ENCODE measurements at places on chromosomes 13 and 19. TPM values are rescaled to one million over a fixed set of nuclear protein-coding genes. Genes with fewer than 3 reads are reported as not detected.

Gene LRG1
- total RNA-seq = not detected

DNA sequence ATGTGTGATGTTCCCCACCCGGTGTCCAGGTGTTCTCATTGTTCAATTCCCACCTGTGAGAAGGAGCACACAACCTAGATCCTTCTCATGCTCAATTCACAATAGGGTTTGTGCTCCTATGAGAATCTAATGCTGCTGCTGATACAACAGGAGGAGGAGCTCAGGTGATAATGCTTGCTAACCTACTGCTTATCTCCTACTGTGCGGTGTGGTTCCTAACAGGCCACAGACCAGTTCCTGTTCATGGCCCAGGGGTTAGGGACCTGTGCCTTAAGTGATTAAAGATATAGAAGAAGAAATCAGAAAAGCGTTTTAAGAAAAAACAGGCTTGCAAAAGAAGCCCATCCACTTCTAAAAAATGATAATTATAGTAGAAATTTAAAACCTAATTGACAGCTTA is 17.5 kb downstream of the DLEU7 start:
- DNase-seq = no peak

Gene ZNF724
- total RNA-seq = 6.8 TPM

DNA sequence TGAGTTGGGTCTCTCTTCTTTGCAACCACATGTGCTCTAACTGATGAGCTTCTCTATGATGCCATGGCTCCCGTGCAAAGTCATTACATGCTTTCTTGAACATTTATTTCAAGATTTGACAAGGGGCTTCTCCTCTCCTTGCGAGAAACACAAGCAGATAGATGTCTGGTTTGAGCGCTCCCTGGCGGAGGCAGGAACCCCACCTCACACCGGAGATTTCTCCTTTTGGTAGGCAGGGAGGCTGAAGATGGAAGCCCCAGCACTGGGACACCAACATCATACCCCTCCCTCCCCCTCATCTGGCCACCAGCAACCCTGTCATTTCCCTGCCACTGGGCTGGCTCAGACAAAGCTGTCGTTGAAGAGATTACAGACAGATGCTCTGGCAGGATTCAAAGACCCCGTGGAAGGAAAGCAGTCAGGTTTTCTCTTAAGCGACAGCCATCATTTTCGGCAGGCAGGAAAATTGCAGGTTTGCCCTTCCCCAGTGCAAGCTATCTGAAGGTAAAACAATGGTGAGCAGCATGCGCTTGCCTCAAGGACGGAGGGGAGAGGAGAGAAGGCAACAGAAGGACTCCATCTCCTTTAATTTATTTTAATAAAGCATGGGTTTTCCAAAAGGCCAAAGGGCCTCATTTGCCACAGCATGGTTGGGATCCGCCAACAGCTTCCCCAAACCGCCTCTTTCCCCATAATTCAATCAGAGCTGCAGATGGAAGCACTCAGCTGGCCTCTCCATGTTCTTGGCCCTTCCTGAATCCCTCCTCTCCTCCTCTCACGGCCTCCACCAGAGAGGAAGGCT is 344.1 kb upstream of the TSHZ3 start:
- DNase-seq = no peak

- peak; percentile 62 for DNase-seq
These were observed 179.2 kb downstream of the ABCC4 start for GRCh38 chr13:95122063-95122462.

Gene RASAL3
- not detected for total RNA-seq

DNA sequence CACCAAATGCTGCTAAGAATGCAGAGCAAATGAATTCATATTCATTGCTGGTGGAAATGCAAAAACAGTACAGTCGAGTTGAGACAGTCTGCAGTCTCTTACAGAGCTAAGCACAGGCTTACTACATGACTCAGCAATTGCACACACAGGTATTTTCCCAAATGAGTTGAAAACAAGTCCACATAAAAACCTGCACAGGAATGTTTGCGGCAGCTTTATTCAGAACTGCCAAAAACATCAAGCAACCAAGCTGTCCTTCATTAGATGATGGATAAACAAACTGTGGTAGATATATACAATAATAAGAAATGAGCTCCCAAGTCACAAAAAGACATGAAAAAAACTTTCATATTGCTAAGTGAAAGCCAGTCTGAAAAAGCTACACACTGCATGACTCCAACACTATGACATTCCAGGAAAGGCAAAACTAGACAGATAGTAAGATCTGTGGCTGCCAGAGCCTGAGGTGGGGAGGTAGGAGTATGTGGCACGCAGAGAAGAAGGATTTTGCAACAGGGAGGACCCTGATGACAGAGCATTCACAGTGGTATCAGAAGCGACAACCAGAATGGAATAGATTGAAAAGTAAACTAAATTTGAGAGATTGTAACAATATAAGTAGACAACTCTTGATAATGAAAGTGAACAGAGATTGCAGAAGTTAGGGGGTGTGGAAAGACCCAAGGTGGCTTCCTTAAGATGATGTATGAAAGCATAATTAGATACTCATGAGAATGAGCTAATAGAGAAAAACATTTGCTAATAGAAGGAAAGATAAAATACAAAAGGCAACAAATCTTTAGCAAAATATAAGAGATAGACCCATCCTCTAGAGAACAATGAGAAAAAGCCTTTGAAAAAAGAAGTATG is 52.7 kb downstream of the TSC22D1 start:
- DNase-seq = peak; percentile 71

DNA sequence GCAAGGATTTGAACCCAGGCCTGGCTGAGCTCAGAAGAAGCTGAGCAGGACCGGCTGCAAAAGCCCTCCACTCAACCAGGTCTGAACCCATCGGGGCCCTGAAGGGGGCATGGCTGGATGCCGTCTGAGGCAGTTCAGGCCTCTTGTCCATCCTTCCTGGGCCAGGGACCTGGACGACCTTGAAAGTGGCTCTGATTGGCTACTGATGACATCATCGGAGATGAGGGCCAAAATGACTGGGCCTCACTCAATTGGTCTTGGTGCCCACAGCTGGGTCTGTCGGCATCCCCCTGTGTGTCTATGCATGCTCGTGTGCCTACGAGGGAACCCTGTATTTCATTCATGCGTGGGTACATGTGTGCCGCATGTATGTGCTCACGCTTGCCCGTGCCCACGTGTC is 71.8 kb downstream of the PTPRS start:
- no peak for DNase-seq
